Activated CD4-positive, CD25-positive, alpha-beta regulatory T cell (primary cell): ENCODE measurements at places on chromosomes 1 and 21.

DNA sequence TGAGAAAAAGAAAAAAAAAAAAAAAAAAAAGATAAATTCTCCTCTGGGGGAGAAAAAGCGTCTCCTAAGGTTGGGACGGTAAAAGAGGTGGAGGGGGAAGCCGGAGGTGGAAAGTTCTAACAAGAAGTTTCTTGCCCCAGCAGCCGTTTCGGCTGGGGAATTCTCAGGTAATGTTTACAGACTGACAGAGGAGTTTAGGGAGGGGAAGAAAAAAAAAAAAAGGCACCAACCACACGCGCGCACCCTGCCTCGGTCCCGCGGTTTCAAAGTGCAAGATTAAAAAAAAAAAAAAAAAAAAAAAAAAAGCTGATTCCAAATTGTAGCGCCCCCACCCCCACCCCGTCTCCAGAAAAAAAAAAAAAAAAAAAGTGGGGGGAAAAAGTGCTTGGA is 504 bp downstream of the DHRS3 start:
- no peak for DNase-seq

DNA sequence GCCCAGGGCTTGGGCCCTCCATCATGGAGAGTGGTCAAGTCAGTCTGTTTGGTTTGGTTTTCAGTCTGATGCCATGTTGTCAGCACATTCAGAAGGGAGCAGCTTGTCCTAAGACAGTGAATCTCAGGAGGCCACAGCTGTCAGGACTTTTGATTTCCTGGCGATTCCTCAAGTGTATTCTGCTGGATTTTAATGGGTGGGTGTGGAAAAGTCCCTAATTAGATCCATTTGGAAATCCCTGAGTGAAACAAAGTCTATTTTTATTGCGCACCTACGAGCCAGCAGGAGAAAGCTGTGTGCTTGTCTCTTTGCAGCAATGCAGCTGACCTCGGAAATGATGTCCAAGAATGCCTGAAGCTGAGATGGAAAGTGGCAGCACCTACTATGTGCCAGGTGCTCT is 21.6 kb upstream of the FHAD1 start:
- no peak for DNase-seq

DNA sequence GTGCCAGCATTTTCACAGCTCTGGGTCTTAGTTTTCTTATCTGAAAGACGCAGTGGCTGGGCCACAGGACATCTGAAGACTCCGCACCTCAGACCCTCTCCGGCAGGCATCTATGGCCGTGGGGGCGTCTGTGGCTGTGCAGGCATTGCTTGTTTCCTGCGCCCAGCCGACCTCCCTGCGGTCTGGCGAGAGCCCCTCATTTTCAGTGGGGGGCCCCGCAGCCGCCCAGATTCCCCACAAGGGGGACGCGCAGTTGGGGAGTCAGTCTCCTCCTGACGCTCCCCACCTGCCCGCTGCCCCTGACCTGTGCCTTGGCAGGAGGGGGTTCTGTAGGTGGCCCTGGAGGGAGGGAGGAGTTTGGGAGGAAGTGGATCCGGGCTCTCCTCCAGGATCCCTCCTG is 3.5 kb upstream of the TFF1 start:
- DNase-seq: no peak

- no peak for DNase-seq
These were observed 62.4 kb downstream of the CLEC20A start for GRCh38 chr1:178434360-178434759.

DNA sequence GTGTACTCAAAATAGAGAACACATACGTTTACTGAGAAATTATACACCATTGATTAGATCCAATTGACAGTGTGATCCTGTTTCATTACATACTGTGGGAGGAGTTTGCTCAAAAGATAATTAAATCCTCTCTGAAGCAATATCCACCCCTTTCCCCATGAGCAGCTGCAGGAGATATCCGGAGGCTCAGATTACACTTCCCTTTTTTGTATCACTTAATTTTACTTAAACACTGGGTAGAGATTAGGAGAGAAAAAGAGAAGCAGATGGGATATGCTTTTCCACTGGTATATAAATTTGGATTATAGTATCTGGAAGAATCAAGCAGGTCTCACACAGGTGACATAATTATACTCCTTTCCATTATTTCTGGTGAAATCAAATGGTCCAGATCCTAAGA is 333.3 kb upstream of the ZRANB2 start:
- no peak for DNase-seq

DNA sequence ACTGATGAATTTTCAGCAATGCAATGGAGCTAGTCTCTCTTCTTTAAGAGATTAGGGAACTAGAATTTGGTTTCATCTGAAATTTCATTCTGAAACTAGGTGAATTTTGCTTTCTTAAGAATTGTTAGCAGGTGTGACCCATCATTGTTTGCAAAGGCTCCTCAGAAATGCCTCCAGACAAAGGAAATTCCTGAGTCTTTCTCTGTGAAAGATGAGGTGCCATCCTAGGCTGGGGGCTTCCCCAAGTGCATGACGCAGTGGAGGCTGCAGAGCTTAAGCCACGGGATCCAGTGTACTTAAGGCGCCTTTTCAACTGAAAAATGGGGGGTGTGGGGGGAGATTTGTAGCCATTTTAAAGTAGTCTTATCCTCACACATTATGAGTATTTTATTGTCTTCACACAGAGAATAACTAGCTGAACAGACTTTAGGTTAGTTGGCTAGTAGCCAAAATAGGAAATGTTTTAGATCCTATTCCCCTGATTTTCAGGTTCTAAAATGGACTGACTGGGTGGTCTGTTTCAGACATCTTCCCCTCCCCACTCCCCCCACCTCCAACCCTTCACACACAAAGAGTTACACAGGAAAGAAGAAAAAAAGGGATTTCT is 202.0 kb downstream of the NFIA start:
- no peak for DNase-seq

DNA sequence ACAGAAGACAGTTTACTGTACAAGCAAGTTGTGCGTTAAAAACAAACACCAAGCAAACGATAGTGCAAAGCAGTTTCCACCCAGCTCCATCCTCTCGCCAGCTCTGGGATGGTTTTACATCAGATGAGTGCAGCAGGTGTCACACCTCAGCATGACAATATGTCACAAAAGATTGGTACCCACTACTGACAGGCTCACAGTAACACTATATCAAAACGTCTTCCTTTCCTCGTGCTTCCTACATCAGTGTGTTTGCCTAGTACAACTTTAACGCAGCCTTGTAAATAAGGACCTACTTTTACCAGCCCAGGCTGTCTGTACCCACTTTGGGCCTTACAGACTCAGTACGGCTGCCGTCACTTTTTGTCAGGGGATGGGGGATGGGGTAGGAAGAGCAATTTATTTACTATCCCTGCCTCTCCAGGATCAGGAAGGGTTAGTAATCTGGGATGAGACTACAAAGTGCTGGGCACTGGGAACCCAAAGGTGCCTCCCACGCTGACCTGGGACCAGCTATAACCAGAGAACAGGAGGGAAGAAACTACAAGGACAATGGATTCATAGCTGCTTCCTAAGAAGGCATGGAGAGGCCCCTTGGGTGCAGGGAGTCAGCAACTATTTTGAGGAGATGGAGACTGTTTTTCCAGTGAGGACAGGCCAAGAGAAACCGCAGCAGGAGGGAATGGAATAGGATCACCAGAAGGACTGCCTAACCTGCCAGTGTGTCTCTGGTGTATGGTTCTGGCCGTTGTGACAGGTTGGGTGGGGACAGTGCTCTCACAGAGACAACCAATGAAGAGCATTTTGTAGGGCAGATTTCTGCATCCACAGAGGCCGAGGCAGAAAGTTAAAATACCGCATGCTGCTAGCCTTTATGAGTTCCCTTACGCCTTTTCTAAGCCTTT is 30.2 kb downstream of the RUNX3 start:
- no peak for DNase-seq

DNA sequence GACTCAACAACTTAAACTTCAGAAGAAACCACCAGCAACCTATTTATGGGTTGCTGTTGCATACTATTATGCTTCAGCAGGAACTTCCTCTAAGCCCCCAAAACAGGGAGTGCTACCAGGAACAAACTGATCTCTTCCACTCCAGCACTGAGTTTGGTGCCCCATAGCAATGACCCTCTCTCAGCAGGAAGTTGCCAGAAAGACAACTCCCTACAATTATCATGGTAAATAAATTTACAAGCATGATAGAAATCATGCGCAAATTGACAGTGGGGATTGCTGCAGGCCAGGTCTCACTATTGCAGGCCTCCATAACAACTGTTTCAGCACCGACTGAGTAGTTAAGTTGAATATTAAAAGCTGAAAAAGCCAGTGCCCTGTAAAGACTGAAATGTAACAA is 180.6 kb downstream of the PLA2G4A start:
- DNase-seq: no peak

DNA sequence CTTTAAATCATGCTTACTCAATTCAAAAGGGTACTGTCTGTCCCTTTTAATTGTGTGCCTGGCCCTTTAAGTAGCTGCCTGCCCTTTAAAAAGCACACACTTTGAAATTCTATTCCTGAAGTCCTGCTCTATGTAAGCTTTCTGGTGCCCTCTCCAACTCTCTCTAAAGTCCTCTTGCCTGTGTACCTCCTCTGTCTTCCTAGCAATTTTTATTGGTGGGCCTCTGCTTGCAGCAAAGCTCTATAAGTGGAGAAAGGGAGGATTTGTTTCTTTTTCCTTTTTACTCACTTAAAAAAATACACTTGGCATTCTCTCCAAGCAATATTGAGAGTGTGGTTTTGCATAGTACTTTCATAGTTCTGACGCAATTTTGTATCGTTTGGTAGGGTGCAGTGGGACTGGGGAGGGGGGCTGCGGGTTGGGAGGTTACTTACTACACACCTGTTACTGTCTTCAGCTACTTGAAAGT is 135.4 kb downstream of the LMO4 start:
- DNase-seq: no peak

DNA sequence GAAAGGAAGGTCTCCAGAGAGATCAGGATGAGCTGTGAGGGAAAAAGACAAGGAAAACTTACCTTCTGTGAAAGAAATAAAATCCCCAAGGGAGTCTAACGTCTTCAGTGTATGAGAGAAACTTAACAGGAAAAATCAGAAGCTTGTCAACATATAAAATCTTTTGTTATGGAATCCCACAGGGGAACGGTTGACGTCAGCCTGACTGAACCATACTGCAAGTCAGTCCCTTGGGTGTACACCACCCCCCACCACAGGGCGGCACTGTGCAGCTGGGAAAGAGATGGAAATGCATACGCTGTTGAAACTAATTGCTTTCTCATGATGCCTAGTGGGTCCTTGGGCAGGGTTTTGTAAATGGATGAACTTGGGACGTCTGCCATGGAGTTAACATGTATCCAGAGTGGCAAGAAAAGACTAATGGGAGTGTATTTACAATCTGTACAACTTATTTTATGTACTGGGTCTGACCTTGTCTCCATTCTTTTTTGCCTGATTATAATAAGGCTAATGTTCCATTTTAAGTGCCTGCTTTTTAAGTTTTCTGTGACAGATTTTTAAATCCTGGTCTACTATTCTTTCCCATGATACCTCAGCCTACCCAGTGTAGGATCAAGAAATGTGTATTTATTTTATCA is 22.7 kb downstream of the UTP25 start:
- no peak for DNase-seq

GRCh38 chr21:39648879-39649278 is 36.1 kb downstream of the B3GALT5 start:
- no peak for DNase-seq

GRCh38 chr1:220386494-220387195 is 114.4 kb upstream of the RAB3GAP2 start:
- DNase-seq: no peak

DNA sequence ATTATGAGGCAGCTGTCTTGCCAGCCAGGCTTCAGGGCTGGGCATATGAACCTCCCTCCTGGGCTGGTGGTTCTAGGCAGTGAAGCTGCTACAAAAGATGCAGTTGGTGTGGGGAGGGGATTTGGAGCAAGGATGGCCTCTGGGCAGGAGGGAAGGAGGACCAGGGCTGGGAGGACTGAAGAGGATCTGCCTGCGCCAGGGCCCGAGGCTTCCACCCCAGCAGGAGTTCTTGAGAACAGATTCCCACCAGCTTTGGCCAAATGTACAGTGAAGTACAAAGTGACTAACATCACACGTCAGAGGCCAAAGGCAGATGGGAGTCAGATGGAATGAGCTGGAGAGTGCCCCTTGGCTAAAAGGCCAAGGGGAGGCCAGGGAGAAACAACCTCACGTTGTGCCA is 62.4 kb downstream of the DDX20 start:
- no peak for DNase-seq
